ENCODE measurements at places on chromosomes 7 and 10.

GRCh38 chr10:124298891-124299290, 119.8 kb downstream of the OAT start:
- no peak for DNase-seq

- DNase-seq: peak; percentile 62
Observed at GRCh38 chr7:45082031-45082830, 6.5 kb downstream of the NACAD start.

GRCh38 chr7:18468795-18469194, 26.8 kb upstream of the HDAC9 start:
- DNase-seq: no peak

DNA sequence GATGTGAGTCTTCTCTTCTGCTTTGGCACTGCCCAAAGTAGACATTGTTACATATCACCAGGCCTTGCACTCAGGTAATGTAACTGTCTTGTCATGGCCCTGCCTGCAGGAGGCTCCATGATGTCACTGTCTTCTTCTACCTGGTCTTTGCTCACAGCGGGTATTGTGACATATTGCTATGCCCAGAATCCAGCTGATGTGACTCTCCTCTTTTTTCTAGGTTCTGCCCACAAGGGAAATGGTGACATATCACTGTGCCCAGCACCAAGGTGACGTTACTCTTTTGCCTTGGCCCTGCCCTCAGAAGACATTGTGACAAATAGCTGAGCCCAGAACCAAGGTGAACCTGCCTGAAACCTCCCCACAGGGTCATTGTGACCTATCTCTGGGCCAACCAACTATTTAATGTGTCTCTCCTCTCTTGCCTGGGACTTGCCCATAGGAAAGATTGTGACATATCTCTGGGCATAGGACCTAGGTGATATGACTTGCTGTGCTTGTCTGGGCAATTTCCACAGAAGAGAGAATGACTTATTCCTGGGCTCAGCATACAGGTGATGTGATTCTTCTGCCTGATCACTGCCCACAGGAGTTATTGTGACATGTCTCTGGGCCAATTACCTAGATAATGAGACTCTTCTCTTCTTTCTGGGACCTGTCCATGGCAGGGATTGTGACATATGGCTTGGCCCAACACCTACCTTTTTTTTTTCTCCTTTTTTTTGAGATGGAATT, 26.5 kb upstream of the ZNF107 start:
- no peak for DNase-seq

DNA sequence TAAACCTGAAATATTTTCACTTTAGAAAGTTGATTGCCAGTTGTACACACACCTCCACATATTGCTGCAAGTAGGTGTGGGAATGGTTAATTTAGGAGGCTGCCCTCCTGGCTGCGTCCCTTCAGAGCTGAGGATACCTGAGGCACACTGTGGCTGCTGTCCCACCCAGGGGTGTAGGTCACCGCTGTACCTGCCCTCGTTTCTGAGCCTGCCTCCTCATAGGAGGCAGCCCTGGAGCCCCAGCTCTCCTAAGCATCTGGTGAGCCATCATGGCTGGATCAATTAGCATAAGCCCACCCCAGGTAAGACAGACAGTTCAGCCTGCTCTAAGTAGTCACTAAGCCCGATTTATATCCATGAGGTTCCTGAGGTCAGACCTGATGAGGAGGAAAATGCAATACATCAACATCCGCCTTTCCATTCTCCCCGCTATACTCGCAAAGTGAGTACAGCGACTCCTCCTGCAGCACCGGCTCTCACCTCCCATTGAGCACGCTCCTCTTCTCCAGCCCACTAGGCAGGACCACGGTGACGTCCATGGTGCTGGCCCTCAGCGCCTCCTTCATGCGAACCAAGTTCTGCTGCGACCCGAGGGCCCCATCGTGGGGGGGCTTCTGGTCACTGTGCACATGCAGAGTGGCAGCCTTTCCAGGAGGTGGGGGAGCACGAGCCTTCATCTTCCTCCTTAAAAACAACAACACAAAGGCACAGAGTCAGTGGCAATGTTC, 97.2 kb downstream of the COBL start:
- no peak for DNase-seq

DNA sequence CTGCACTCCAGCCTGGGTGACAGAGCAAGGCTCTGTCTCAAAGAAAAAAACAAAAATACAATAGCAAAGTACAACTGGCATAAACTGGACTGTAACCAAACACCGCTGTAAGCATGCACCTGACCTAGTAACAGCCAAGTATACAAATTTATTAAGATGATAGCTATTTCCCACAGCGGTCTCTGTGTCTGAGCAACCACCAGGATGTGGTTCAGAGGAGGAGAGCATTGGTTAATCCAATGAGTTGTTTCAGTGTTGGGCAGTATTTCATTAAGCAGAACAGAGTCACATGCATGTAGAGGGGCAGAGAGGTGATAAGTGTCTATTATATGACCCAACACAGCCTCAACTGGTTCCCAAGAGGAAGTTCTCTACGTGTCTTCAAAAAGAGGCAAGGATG, 4.0 kb downstream of the SLC16A12 start:
- no peak for DNase-seq

GRCh38 chr10:129046065-129046681, 420.9 kb upstream of the MGMT start:
- no peak for DNase-seq

DNA sequence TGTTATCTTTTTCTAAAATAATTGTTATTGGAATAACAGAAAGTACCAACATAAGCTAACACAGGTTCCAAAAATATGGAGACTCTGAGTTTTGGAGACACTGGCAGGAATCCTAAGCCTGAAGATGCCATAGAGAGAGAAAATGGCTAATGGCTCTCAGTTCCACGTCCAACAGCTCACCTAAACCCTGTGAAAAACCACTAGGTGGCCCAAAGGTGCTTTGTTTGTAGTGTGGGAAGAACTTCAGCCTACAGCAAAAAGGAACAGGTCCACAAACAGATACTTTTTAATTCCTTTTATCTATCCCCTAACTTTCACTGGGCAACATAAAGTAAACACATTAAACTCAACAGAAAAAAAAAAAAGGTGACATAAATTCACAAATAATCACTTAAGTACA, 272.3 kb downstream of the SEMA3D start:
- no peak for DNase-seq

DNA sequence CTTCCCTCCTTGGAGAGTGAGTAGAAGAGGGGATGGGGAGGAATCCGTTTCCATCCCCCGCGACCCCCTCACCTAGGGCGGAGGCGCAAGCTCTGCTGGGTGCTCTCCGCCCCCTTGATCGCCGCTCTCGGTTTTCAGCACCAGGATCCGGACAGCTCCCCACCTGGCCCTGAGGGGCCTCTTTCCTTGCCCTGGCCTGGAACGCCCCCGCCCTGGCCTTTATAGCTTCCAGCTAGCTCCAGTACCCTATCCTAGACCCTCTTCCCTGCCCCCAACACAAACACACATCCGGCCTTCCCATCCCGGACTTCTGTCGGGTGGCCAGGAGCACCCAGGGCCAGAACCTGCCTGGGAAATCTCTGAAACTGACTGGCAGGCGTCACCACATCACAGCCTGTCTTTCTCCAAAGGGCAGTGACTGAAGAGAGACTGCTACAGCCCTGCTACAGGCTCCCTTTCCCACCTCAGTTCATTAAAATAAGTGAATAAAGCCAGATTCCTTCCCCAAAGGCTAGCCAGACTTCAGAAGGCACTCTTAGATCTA, 72.3 kb upstream of the LEP start:
- DNase-seq: no peak

- no peak for DNase-seq
Observed at GRCh38 chr10:102269017-102269416, 23.7 kb downstream of the GBF1 start.

- no peak for DNase-seq
Observed at GRCh38 chr7:142870147-142870559, 15.3 kb downstream of the EPHB6 start.

- no peak for DNase-seq
Observed at GRCh38 chr10:63227207-63227895, 94.2 kb downstream of the NRBF2 start.
